ENCODE measurements at places on chromosomes 5 and 9. TPM values are rescaled to one million over a fixed set of nuclear protein-coding genes. Genes with fewer than 3 reads are reported as not detected.

DNA sequence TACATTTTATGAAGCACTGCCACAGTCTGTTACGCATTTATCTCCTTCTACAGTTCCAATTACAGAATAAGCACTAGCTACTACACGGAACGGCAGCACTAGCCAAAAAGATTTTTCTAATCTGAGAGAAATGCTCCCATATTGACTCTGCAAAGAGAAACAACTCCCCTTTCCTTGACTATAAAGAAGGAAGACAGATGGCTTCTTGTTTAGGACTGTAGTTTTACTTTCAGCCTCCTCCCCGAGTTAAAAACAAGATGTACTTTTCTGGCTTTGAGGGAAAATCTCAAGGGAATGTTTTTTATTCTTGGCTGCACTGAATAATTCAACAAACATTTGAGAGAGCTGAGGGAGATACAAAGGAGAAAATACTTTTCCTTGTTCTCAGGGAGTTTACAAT, 1.9 kb upstream of the SLC44A1 start:
- DNase-seq: no peak
- H3K27me3 ChIP-seq: no peaks in the 10 kb centered on the region
- H3K36me3 ChIP-seq: no peaks in the 10 kb centered on the region
- no peak overlapping the region for H3K4me3 ChIP-seq
- H3K27ac ChIP-seq: no peak overlapping the region
- peaks cover 53% of the 10 kb centered on the region for H3K4me1 ChIP-seq

DNA sequence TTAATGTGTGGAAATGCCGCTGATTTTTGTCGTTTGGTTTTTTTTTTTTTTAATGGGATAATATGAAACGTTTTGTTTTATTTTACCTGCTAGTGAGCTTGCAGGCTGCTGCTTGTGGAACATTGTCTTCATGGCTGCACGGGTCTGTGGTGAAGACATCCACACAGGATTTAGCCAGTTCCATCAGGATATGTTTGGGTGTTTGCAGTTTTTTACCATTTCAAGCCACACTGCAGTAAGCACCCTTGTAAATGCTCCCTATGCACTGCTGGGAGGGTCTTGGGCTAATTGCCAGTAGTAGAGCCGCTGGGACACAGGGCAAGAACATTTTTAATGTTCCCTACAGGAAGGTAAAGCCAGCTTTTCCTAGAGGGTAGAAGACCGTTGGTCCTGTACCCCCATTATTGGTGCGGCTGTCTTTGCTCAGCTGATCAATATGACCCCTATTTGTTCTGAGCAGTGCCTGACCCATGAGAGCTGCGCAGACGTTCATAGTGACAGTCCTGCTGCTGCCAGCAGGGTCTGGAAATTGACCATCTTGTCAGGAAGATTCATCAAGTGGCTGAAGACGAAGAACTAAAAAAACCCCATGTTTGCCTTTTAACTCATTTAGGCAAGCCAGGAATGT, 20.5 kb upstream of the EEIG1 start:
- no peaks in the 10 kb centered on the region for H3K36me3 ChIP-seq
- H3K4me1 ChIP-seq: peaks cover 65% of the 10 kb centered on the region
- no peak overlapping the region for H3K27ac ChIP-seq
- H3K4me3 ChIP-seq: no peak overlapping the region
- no peaks in the 10 kb centered on the region for H3K27me3 ChIP-seq

Gene GCNT4
- polyA plus RNA-seq: 0.26 TPM

DNA sequence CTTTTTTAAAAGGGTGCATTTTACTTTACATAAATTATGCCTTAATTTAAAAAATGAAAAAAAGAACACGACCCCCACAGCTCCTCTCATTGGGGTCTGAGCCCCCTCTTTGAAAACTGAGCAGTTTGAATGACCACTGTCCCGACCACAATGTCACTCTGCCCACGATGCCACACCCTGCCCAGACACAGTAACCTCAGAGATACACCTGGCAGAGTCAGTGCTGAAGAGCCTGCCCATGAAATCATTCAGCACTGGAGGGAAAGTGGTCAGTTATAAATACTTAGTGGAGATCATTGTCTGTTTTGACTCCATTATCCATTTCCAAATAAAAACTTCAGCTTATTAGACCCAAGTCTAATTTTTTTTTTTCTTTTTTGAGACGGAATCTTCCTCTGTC, 49.3 kb downstream of the DNAJC21 start:
- no peak for DNase-seq
- no peaks in the 10 kb centered on the region for H3K27me3 ChIP-seq
